ENCODE measurements at places on chromosomes 11 and 22.

- no peak for DNase-seq
Observed at GRCh38 chr22:19114984-19115552, 7.1 kb downstream of the DGCR2 start.

DNA sequence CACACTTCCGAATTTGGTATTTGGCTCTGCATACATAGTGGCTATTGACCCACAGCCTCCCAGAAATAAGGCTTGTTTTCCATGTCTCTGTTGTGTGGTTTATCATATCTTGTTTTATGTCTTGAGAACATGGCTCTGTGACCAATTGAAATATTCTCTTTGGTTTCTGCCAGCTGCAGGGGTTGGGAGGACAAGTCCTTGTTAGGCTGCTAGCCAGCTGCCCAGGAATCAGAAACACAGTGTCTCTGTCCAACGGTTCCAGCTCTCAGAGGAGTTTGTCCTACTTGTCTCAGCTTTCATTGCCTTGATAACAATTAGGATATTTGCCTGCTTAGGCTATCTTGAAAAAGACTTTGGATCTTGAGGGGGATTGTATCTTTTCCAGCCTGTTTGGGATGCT, 6.0 kb upstream of the SLC7A4 start:
- DNase-seq, result peak; percentile 44

DNA sequence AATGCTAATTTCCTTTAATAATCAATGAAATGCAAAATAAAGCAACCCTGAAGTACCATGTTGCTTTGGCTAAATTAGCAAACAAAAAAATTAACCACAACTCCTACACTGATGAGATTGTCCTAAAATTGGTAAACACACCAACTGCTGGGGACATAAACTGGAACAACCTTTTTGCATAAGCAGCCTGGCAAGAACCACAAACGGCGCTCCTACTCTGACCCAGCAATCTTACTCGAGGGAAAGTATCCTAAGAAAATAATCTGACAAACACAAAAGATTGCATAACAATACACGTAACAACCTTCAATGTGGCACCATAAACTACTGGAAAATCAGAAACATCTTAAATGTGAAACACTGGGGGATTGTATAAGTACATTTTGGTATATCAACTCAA, 189.8 kb upstream of the PITPNB start:
- peak; percentile 15 for DNase-seq

DNA sequence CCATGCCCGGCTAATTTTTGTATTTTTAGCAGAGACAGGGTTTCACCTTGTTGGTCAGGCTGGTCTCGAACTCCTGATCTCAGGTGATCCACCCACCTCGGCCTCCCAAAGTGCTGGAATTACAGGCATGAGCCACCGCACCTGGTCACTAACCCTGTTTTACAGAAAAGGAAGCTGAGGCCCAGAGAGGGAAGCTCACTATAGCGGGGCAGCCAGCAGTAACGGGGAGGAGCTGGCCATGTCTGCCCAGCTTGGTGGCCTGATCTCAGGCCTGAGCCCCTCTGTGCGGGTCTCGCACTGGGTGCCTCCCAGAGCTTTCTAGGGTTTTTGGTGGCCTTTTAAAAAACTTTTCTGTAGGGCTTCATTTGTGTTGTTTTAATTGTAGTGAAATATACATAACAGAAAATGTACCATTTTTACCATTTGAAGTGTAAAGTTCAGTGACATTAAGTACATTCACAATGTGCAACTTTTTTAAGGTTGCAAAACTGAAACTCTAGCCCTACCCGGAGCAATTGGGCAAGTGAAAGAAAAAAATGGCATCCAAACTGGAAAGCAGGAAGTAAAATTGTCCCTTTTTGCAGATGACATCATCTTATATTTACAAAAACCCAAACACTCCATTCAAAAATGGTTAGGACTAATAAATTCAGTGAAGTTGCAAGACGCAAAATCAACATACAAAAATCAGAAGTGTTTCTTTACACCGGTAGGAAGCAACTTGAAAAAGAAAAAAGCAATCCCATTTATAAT, 14.5 kb upstream of the CYTH4 start:
- peak; percentile 18 for DNase-seq

- DNase-seq, result no peak
Observed at GRCh38 chr11:75700940-75701339, 16.7 kb upstream of the MOGAT2 start.

GRCh38 chr11:111736621-111737443, 29.4 kb downstream of the PPP2R1B start:
- DNase-seq, result no peak

DNA sequence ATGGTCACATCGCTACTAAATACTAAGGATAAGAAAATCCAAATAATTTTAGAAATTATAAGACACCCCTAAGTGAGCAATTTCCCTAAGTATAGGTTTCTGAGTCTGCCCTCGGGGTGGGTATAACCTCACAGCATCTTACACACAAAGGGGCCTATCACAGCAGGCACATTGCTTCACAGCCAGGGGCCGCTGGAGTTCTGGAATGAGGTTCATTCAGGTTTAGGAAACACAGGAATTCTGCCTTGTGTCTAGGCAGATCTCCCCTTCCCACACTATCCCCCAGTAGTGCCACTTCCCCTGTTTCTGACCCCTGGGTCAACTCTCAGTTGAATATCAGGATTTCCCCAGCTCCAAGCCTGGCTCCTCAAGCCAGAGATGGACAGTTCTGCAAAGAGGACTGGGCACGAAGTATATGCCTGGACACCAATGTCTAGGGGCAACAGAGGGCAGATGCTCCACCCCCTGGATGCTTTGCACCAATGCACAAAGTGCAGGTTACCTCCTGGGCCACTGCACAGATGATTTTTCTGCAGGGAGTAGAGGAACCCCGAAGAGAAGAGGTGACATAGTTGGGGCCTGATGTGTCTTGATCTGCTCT, 11.4 kb downstream of the TUBA8 start:
- no peak for DNase-seq

DNA sequence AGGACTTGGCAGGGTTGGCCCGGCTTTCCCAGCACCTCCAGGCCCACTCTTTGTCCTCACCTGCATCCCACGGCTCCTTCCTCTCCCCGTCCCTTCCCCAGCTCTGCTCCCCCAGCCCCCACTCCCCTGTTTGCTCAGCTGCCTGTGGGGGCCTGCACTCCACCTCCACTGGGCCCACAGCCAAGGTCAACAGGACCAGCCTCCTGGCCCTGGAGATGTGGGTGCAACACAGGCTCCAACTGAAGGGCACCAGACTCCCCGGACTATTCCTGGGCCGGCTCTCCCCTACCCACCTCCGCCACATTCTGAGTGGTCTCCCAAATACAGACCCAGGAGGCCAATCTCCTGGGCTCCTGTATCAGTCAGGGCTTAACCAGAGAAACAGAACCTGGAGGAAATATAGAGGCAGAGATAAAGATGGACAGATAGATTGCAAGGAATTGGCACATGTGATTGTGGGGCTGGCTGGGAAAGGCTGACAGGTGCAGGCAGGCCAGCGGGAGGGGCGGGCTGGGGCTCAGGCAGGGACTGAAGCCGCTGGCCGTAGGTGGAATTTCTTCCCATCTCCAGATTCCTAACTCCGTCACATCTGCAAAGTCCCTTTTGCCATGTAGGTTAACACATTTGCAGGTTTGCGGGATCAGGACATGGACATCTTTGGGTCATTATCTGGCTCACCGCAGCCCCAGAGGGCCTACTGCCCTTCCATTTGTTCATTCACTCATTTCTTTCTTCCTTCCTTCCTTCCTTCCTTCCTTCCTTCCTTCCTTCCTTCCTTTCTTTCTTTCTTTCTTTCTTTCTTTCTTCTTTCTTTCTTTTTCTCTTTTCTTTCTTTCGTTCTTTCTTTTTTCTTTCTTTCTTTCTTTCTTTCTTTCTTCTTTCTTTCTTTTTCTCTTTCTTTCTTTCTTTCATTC, 45.8 kb upstream of the MYH9 start:
- no peak for DNase-seq

DNA sequence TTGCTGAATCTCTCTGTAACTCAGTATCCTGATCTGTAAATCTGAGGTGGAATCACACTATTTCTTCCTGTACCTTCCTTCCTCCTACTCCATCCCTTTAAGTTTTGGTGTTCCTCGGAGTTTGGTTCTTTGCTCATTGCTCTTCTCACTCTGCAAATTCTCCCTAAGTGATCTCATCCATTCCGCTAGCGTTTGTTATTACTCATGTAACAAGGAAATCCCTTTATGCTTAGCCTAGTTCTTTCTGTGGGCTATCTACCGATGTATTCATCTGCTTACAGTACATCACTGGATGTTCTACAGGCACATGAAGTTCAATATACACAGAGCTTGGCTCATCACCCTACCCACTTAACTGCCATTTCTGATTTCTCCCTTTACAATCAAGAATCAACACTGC, 1.6 kb upstream of the CEP295 start:
- peak; percentile 25 for DNase-seq

- DNase-seq, result no peak
Observed at GRCh38 chr11:8531982-8532381, 62.0 kb downstream of the STK33 start.

GRCh38 chr22:46678003-46678657, 57.9 kb downstream of the GRAMD4 start:
- no peak for DNase-seq

Data from iris pigment epithelial cell (primary cell).